K562 (cell line): ENCODE measurements at places on chromosomes 11 and 22. TPM values are rescaled to one million over a fixed set of nuclear protein-coding genes. Genes with fewer than 3 reads are reported as not detected.
A peak's percentile ranks its signal among the peaks of the same experiment; 100 is the strongest.

GRCh38 chr11:17012712-17013547 is 1.3 kb downstream of the PLEKHA7 start:
- DNase-seq: no peak
- H3K4me1 ChIP-seq: no peaks in the 10 kb centered on the region
- H3K4me3 ChIP-seq: no peak overlapping the region

DNA sequence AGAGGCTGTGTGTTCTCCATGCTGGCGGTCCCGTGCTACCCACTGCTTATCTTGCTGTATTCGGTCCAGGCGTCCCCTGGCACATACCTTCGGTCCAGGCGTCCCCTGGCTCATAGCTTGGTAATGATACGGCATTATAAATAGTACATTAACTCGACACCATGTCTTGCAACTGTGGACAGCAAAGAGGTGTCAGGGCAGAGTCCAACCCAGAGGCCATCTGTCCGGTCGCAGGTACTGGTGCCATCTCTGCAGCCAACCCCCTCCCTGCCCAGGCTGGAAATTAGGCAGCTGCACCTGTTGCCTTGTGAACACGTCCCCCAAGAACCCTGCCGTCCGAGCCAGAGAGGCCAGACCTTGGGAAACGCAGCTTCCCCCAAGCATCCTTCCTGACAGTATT is 634.3 kb downstream of the BRD1 start:
- no peaks in the 10 kb centered on the region for H3K4me1 ChIP-seq
- no peak overlapping the region for H3K4me3 ChIP-seq
- DNase-seq: no peak
- no peaks in the 10 kb centered on the region; the same call in 2 of the 3 replicates for H3K27me3 ChIP-seq

- no peak overlapping the region for H3K4me3 ChIP-seq
- no peaks in the 10 kb centered on the region for H3K36me3 ChIP-seq
- DNase-seq: no peak
- H3K4me1 ChIP-seq: no peaks in the 10 kb centered on the region
- H3K27me3 ChIP-seq: peaks cover 6% of the 10 kb centered on the region
- H3K27ac ChIP-seq: no peak overlapping the region
Measured at GRCh38 chr22:45885171-45885840, 91.7 kb downstream of the WNT7B start.

DNA sequence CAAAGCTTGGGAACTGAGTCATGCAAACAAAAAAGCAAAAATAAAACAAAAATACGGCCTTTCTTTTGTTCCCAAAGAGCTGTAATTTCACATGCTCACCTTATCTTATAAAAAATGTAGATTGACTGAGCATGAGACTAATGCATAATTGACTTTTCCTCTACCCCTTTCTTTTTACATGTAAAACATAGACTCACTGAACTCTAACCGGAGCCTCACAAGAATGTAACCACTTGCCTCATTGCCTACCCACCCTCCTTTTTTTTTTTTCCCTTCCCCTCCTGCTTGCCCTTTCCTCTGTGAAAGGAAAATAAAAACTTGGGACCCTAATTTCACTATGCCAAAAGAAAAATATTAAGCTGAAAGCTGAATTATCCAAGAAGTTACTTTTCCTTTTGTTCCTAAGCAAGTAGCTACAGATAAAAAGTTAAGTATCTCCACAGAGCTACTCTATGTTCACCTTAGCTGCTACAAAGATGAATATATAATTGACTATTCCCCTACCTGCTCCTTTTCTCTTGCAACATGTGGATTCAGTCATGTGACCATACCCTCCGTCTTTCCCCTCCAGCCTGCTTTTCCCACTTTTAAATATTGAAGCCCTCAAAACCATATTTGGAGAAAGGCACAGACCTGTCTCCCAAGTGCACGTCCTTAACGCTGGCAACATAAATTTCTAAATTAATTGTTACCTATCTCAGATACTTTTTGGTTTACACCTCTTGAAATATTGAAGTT is 39.6 kb upstream of the WEE1 start:
- no peak overlapping the region for H3K4me3 ChIP-seq
- peaks cover 22% of the 10 kb centered on the region for H3K4me1 ChIP-seq
- H3K36me3 ChIP-seq: no peaks in the 10 kb centered on the region
- H3K27ac ChIP-seq: no peak overlapping the region
- DNase-seq: no peak

The RCE1 gene
- total RNA-seq: 26.3 and 27.7 TPM in 2 replicates

GRCh38 chr11:6717426-6717825 is 34.3 kb upstream of the MRPL17 start:
- no peaks in the 10 kb centered on the region for H3K27me3 ChIP-seq
- H3K4me3 ChIP-seq: no peak overlapping the region
- no peaks in the 10 kb centered on the region for H3K36me3 ChIP-seq
- DNase-seq: no peak

DNA sequence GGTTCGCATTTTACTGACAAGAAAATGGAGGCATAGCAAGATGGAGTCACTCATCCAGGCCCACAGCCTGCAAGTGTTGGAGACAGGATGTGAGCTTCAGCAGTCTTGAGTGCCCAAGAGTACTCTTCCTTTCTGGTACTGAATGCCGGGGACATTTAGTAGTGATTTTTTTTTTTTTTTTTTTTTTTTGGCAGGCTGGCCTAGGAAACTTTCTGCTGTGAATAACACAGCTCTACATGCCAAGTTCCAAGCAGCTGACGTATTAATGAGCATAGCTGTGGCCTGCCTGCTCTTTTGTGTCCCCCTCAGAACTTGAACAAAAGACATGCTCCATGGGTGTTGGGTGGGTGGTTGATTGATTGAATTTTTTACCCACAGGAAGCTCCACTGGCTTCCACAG is 195.5 kb upstream of the CADM1 start:
- H3K27ac ChIP-seq: no peak overlapping the region
- DNase-seq: no peak
- H3K36me3 ChIP-seq: no peaks in the 10 kb centered on the region
- H3K4me1 ChIP-seq: no peaks in the 10 kb centered on the region
- no peak overlapping the region for H3K4me3 ChIP-seq

GRCh38 chr11:64726867-64727530 is 4.0 kb upstream of the NRXN2 start:
- H3K36me3 ChIP-seq: no peaks in the 10 kb centered on the region
- no peak overlapping the region for H3K27ac ChIP-seq
- DNase-seq: no peak
- H3K4me1 ChIP-seq: peaks cover 29% of the 10 kb centered on the region
- no peaks in the 10 kb centered on the region for H3K27me3 ChIP-seq

The GGTLC2 gene
- not detected in 2 replicates for total RNA-seq

GRCh38 chr11:48013269-48013901 is 33.0 kb downstream of the PTPRJ start:
- DNase-seq: no peak
- H3K4me3 ChIP-seq: no peak overlapping the region
- H3K27me3 ChIP-seq: no peaks in the 10 kb centered on the region
- H3K4me1 ChIP-seq: peaks cover 12% of the 10 kb centered on the region

The MYEOV gene
- 77.7 and 92.3 TPM in 2 replicates for total RNA-seq

DNA sequence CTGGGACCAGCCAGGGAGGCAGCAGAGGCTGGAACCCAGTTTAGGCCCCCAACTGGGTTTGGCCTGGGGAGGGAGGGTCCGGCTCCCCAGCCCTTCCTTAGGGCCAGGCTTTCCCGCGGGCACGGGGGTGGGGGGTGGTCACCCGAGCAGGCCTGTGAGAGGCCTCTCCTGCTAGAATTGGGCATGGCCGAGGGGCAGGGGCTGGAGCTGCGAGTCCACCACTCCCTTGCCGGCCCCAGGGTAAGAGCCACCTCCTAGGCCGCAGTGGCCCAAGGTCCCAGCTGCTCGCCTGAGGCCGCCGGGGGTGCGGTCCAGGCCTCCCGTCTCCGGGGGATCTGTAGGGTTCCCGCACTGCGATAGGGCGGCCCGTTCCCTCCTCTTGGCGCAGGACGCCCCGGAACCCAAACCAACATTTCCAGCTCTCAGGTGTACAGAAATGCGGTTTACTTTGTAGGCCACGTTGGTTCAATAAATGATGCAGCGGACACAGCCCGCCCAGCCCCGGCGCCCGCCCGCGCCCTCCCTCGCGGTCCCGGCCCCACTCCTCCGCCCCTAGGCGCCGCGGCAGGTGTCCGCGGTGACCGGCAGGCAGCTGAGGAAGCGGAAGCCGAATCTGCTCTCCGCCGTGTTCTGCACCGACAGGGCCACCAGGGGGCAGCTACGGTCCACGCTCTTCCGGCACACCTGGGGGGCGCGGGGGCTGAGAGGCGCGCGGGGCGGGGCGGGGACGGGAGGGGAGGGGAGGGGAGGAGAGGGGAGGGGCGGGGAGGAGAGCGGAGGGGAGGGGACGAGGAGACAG is 5.9 kb downstream of the LMNTD2 start:
- H3K4me1 ChIP-seq: peaks cover 99% of the 10 kb centered on the region
- H3K27me3 ChIP-seq: no peaks in the 10 kb centered on the region
- H3K36me3 ChIP-seq: no peaks in the 10 kb centered on the region
- H3K4me3 ChIP-seq: peak overlapping the region; percentile 27
- peak overlapping the region; percentile 56 for H3K27ac ChIP-seq
